ENCODE measurements at places on chromosomes 6 and 20.

- no peak for DNase-seq
Observed at GRCh38 chr6:52598824-52599190, 21.9 kb upstream of the TRAM2 start.

DNA sequence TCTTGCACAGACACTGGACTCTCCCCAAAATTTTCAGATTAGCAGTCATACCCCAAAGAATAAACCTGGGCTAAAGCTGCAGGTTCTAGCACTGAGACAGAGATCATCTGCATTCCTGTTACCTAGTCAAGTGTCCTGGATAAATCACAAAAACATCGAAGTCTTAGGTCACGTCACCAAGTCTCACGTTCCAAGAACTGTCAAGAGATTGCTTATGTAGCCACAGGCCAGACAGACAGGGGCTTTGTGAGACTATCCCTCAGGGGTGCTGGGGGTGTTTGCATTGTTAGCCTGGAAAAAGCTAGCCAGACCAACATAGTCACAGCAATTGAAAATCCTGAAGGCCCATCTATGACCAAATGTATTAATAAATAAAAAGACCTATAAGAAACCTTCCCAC lies 243.1 kb upstream of the PREP start:
- no peak for DNase-seq

DNA sequence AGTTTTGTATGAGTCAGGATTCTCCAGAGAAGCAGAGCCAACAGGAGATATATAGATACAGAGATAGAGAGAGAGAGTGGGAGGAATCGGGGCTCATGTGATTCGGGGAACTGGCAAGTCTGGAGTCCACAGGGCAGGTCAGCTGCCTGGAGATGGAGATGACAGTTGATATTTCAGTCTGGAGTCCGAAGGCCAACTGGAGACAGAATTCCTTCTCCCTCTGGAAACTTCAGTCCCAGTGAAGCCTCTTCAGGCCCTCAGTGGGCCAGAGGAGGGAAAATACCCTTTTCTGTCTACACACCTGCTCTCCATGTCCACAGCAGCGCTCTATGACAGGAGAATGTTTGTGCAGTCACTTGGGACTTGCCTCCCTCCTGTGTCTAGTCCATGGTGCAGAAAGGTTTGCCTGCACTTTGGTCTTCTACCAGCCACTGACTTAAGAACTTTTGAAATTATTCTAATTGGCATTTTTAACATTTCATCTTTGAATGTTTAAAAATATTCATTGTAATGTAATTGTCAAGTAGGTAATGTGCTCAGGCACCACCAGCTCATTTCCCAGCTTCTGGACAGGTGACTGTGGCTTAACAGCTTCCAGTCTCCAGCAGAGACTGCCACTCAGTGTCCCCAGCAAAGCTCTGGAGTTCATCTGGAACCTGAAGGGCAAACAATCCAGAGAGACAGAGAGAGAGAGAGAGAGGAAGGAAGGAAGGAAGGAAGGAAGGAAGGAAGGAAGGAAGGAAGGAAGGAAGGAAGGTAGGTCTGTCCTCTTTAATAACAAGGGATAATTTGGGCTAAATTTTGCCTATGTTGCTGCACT lies 43.8 kb upstream of the AFDN start:
- DNase-seq = no peak

DNA sequence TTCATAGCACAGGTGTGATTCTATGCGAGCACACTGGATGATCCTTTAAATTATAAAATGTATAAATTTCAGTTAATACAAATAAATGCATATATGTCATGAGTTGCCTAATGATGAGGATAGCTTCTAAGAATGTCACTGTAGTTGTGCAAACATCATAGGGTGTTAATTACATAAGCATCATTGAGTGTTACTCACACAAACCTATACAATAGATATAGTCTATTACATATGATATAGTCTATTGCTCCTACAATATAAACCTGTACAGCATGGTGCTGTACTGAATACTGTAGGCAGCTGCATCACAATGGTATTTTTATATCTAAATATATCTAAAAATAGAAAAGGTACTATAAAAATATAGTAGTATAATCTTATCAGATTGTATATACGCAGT lies 159.0 kb downstream of the PTPRK start:
- no peak for DNase-seq
